ENCODE measurements at places on chromosomes 3 and 15. TPM values are rescaled to one million over a fixed set of nuclear protein-coding genes. Genes with fewer than 3 reads are reported as not detected.

TMEM40 gene
- total RNA-seq: not detected

PP2D1 gene
- total RNA-seq: not detected

SKOR1 gene
- 0.19 TPM for total RNA-seq

KIF15 gene
- 21.3 TPM for total RNA-seq

CLDN16 gene
- not detected for total RNA-seq

SCN11A gene
- total RNA-seq: 0.61 TPM

ITIH1 gene
- not detected for total RNA-seq

FAM162A gene
- 310 TPM for total RNA-seq

C2CD4A gene
- total RNA-seq: 3.7 TPM

CGNL1 gene
- total RNA-seq: 4.7 TPM

LRRC31 gene
- total RNA-seq: 42.0 TPM

NOX5 gene
- 0.17 TPM for total RNA-seq

ZKSCAN7 gene
- 2.8 TPM for total RNA-seq

FBXO45 gene
- 13.9 TPM for total RNA-seq
